Activated B cell treated with CpG ODN at 0.5 μM for 24 hours (primary cell): ENCODE measurements at places on chromosomes 5 and 9.

GRCh38 chr5:6827526-6828219 is 114.4 kb downstream of the TENT4A start:
- DNase-seq = no peak

DNA sequence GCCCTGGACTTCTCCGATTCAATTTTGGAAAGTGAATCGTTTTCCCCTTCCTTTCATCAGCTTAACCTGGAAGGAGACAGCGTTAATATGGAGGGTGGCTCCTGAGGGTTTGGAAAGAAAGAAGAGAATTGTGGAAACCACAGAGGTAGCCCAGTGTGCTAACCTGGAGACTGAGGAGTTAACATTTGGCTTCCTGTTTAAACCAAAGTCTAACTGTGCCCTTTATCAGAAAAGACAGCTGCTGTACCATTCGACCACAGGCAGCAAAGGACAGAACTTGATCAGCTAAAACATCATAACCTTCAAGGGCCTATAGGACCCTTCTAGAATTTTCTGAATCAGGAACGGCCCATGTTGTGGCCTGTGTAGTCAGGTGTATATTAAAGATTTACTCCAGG is 735 bp downstream of the IDNK start:
- DNase-seq = no peak

DNA sequence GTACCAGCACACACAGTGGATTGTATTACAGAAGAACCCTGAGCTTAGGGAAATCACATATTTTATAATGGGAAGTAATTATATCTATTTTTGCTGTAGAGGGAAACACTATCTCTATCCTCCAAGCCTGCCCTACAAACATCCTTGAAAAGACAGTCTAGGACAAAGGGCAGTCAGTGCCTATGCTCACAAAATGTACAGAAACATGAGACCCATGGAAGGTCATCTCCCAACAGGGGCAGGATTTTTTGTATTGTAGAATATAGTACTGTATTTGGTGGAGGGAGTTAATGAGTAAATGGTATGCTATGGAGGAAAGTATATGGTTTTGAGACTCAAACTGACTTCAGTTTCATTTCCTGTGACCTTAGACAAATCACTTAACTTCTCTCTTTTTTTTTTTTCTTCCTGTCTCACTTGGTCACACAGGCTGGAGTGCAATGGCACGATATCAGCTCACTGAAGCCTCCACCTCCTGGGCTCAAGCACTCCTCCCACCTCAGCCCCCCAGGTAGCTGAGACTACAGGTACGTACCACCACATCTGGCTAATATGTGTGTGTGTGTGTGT is 5.8 kb upstream of the RAB14 start:
- DNase-seq = no peak

DNA sequence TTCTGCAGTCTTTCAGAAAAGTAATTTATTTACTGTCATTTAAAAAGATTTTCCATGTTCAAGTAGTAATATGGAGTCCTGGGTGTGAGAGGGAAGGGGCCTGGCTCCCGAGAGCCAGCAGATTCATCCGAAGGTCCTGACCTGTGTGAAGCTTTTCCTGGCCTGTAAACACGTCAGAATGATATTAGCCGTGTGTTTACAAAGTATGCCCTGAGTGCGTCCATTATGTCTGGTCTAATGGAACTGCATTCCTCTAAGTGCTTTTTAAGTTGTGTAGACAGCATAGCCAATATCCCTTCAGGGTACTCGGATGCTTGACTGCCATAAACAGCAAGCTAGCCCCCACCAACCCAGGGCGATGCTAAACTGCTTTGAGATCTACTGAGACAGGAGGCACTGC is 495.2 kb downstream of the AGTPBP1 start:
- DNase-seq = no peak

GRCh38 chr9:38621434-38622287 is 1.3 kb upstream of the ANKRD18A start:
- peak; percentile 24 for DNase-seq

DNA sequence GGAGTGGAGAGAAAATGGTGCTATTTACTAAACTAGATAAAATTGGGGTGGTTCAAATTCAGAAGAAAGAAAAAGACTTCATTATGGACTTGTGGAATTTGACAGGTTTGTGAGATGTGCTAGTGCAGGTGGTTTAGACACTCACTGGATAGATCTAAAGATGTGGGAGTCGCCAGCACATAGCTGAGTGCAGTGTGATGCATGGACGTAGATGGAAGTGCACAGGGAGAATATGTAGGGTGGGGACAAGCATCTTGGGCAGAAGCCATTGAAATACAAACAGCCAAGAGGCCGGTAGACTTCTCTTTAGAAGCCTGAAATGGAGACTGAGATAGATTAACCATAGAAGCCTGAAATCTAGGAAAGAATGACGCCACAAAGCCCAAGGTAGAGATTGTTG is 10.7 kb downstream of the HAPLN1 start:
- no peak for DNase-seq

DNA sequence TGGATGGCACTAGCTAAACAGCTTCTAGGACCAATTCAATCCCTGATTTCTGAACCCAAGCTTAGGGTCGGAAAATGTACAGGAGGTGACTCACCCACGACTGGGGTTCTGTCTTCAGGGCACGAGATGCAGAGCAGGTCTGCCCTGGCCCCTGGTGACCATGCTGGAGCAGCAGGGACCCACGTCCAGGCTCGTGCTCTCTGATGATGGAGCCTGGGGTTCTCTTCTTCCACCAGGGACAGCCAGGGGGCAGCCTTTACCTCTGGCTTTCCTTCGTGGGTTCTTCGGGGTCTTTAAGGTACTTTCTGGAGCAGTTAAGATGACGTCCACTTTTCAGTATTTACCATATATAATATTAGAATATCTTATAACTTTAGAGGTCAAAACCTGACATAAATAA is 2.1 kb downstream of the CFAP77 start:
- DNase-seq = no peak

DNA sequence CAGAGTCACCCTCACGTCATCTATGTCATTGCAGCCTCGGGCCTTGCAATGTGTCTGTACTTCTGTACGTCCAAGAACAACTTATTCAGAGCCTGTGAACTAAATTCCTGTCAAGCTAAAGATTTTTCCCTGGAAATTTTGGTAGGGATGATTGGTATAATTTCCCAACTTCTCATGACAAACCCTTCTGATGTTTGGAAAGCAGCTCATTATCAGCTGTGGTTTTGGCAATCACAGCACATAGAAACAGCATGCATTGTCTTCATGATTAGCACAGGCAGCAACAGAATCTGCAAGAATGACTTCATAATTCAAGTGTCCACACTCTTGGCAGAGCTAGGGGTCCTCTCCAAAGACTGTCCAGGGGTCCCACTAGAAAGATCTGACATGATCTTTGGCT is 49.5 kb downstream of the APBA1 start:
- DNase-seq = no peak

DNA sequence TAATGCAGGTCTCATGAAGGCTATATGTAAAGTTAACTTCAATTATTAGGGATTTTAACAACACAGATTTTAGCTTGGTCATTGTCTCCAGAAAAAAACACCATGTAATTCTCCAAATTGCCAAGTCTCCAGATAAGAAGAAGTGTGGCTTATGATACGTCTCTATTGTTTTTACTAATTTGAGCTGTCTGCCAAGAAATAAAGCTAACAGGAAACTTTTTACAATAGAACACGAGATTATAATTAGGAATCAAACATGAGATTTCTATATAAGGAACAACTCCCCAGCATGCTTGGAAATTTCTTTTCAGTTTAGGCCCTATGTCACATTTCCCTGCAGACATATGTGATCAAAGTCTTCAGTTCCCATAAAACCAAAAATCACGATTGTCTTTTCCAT is 142.7 kb downstream of the MCTP1 start:
- DNase-seq = no peak

GRCh38 chr5:42163083-42163482 is 238.0 kb downstream of the FBXO4 start:
- no peak for DNase-seq

GRCh38 chr9:136456258-136456657 is 16.6 kb upstream of the INPP5E start:
- DNase-seq = no peak

DNA sequence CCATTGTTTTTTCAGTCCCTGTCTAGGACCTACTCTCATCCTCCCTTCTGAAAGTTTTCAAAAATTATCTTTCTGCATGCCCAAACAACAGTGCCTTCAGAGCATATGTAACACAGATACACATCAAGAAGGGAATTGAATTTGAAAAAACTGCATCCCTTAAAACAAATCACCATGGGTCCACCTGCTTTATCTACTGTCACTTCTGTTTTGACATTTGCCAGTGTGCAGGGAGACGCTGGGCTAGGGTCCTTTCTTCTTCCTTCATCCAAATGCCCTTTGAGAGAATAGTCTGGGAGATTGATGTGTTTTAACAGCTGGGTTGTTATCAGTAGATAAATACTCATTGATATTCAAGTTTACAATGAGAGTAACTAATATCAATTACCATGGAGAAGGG is 1630.1 kb downstream of the MAT2B start:
- DNase-seq = no peak

DNA sequence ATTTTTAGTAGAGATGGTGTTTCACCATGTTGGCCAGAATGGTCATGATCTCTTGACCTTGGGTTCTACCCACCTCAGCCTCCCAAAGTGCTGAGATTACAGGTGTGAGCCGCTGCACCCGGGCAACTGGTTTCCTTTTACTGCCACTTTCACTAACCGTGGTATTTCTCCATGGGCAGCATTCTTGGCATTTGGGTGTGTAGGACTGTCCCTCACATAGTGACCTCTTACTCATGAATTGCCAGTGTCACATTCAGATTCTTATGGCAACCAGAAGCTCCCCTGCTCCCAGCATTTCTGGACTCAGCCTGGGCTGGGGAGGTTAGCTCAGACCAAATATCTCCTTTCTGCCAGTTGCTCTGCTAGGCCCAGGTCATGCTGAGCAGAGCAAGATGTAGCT is 50.1 kb downstream of the FOXI1 start:
- DNase-seq = no peak

GRCh38 chr9:92652461-92652860 is 17.5 kb downstream of the IPPK start:
- no peak for DNase-seq

DNA sequence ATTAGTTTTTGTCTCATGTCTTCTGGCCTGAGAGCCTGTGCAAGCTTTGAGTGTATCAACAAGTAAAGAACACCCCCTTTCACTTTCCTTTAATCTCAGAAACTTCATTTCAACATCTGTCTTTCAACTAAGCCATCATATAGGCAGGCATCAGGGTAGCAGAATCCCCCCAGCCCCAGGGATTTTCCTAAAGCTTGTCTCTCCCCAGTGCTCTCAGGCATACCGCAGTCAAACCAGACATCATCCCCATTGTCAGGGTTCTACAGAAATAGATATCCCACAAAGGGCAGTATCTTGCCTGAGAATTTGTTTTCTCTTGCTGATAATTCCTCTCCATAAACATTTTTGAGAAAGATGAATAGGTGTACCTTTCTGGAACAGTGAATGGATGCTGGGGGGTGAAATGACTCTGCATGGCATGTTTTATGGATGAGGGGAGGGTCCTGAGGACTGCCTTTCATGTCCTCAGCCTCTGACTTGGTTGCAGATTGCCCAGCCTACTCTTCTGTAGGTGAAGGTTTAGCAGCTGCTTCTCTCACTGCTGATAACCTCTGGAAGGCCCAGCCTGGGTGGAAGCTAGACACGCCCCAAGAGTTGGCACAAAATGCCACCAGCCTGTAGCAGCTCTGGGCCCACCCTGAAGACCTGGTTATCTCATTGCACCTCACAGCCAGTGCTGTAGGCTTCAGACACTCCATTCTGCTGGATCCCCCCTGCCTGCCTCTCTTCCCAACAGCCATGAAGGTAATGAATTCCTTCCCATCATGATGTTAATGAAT is 20.5 kb upstream of the SHB start:
- no peak for DNase-seq

GRCh38 chr5:10990634-10991033 is 229.6 kb upstream of the DAP start:
- no peak for DNase-seq
